ENCODE measurements at places on chromosomes 13 and 19.

DNA sequence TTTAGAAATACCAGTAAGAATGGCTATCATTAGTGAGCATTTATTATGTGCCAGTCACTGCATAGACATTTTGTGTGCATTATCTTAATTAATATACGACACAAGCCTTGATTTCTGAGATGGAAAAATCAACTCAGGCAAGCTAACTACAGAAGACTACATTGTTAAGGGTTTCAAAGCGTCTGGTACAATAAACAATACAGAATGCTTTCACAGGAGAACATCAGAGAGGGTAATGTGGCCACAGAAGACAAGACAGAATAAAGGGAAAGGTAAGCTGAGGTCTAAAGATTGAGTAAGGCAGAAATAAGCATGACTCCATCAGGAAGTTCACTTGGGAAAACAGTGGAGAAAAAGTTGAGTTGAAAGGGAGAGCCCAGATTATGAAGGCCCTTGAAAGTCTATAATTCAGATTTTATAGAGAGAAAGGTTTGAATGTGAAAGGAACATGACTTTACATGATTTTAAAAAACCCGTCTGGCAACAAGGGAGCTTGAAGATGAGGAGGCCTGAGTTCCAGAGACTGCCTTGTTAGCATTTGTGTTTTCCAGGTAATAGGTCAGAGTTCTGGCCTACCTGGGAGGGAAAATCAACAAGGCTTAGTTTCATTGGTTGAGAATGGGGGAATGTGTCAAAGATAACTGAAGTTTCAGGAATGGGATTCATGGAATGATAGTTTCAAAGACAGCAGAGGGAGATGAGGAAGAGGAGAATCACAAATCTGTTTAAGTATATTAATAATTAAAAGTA, 1.8 kb upstream of the MBNL2 start:
- DNase-seq, result no peak

DNA sequence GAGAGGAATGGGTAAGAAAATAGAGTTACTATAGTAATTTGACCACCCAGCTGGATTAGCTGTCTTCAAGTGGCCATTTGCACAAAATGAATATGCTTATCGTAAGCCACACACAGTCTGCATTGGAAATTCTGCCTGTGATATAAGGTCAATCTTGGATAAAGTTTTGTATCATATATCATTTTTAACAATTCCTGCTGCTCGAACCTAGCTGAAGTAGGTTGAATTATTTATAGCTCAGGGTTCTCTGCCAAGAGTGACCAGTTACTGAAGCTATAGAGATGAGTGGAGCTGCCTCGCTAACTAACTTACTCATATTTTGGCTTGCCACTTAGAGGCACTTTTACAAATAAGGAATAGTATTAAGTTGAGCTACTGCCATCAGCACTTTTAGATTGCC, 220.9 kb downstream of the RGCC start:
- DNase-seq, result no peak

- DNase-seq, result no peak
These were observed 16.5 kb downstream of the BCAT2 start for GRCh38 chr19:48794291-48794690.

DNA sequence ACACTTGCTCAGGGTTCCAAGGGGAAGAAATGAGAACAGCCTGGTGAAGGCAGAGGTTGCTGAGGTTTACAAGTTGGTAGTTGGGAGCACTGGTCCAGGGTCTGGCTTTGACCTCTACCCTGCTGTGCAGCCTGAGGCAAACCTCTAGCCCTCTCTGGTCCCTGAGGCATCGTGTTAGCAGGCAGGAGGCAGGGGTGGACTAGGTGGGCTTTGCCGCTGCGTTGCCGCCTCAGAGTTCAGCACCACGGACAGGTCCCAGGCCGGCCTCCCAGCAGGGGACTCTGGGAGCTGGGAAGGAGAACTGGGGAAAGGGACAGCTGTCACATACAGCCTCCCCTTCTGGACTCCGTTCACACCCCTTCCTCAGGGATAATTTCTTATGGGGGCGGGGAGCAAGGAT, 3.1 kb downstream of the NCAN start:
- no peak for DNase-seq

DNA sequence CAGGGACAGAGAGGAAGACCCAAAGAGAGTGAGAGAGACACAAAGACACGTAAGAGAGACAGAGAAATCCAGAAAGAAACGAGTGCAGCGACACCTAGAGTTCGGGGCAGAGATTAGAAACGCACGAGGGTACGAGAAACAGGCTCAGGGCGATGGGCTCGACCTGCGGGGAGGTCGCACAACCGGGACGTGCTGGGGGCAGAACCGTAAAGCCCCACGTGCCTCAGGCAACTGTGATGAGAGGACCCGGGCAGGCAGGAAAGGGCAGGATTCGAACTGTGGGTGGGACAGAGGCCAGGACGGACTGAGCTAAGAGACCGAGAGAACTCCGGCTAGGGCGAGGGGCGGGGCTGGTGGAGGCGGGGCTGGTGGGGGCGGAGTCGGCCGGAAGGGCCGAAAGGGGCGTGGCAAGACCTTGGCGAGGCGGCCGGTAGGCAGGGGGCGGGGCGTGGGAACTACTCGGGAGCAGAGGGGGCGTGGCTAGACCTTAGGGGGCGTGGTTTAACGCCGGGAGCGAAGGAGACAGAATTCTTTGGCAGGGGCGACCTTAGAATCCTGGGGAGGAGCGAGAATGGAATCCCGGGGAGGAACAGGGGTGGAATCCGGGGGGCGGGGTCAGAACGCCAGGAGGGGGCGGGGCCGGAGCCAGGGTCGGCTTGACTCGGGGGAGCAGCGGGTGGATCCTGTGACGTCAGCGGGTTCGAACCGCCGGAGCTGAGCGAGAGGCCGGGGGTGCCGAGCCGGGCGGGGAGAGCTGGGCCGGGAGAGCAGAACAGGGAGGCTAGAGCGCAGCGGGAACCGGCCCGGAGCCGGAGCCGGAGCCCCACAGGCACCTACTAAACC, at the start of gene NECTIN2:
Gene NECTIN2, plus strand, starts transcription at position 686 of the 843 bp plus-strand sequence. CDS start 229 bp downstream, outside the sequence.
- peak; percentile 97 for DNase-seq

DNA sequence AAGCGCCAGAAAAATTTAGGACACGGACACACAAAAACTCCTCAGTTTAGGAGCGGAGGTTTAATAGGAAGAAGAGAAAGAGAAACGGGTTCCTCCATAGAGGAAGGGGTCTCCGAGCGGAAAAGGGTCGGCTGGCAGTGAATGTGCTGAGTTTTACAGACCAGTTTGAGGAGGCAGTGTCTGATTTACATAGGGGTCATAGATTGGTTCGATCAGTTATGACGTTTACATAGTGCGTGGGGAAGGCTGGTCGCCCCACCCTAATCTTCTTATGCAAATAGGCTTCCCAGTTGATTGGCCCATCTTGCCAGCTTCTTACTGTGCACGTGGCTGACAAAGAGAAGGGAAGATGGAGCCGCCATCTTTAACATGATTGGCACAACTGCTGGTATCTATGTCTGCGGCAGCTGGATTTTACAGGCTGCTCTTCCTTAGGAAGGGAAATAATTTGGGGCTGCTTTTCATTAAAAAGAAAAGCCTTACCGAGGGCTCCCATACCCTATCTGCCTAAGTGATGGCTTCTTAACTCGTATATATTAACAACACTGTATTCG, 1.2 kb upstream of the ZNF225 start:
- peak; percentile 2 for DNase-seq

DNA sequence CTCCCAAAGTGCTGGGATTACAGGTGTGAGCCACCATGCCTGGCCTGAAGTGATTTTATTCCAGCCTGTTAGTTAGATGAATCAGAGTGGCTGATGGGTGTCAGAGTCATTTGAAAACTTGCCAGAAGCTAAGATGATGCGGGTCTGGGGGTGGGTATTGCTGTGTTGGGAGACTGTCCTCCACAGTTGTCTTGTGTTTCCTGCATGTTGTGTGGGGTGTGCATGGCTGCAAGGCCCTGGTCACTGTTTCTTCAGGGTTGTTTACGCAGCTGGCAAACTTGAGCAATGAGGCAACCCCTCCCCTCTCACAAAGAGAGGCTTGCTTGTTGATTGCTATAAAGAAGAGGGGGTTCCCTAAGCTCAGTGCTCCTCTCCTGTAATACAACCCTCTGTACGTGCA, 71.8 kb downstream of the TRPM4 start:
- no peak for DNase-seq

DNA sequence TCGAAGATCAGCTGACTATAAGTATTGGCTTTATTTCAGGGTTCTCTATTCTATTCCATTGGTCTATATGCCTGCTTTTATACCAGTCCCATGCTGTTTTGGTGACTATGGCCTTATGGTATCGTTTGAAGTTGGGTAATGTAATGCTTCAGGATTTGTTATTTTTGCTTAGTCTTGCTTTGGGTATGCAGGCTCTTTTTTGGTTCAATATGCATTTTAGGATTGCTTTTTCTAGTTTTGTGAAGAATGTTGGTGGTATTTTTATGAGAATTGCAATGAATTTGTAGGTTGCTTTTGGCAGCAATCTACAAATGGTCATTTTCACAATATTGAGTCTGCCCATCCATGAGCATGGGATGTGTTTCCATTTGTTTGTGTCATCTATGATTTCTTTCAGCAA, 951.9 kb upstream of the SLITRK1 start:
- DNase-seq, result no peak

DNA sequence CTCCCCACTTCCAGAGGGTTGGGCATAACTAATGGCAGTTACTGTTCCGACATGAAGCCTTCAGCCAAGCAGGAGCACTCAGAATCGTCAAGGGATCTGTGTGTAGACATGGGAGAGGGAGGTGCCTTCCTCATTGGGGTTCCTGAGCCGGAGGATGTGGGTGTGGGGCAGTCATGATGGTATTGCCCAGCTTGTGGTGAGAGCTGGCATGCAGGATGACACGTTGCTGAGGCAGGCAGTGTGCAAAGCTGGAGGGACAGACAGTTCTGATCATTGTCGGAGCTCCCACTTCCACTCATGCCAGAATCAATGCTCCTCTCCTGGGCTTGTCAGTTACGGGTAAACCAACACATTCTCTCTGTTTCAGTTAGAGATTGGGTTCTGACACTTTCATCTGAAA, 83.9 kb upstream of the TSC22D1 start:
- DNase-seq, result no peak

- no peak for DNase-seq
These were observed 428.1 kb downstream of the PCDH17 start for GRCh38 chr13:58059624-58060023.

- DNase-seq, result no peak
These were observed 8.7 kb upstream of the TNFSF14 start for GRCh38 chr19:6678690-6679109.

DNA sequence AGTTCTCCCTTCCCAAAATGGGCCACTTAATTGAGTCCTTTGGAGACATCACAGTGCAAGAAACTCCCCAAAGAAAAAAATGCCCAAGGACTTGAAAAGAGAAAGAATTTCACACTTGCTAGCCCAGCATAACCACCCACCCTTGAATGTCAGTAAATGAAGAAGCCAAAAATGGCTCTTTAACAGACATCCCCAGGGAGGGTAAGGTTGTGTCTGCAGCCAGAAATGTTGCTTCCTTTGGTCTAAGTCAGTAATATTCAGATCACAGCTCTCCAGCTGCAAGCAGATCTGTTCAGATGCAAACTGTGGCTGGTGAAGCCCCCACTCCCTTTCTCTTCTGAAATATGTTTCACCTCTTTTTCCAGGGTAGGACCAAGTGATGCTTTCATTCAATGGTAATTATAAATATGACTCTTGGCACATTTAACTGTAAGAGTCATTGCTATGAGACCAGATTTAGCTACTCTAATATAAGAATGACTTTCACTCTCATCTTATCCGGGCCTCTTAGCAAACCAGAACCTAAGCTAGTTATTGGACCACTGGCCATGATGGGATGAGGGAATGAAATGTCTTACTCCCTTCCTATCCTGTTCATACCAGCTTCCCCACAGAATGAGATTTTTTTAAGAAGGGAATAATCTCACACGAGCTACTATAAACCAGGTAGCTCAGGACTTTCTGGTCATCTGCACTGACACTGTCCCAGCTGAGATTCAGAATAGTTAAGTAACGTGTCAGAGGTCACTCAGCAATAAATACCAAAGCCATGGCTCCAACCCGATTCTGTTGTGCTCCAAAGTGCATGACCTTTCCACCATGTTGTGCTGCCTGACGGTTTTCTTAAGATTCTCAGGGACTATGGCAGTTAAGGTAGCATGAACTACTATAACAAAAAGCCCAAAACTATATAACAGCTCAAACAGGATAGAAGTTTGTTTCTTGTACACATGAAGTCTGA, 234.1 kb downstream of the FOXO1 start:
- no peak for DNase-seq

DNA sequence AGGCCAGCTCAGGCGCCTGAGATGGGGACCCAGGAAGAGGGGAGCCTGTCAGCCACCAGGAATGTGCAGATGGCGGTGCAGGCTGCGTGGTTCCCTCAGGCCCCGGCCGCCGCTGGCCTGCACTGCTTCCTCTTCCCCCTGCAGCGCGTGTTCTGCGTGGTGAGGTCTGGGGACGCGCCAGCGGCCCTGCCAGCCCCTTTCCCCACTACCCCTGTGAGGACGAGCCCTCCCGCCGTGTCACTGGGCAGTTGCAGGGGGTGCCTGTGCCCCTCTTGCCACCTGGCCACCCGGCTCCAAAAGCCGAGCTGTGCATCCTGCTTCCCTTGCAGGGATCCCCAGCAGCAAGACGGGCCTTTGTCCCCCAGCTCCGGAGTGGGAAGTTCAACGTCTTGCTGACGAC, 58.4 kb downstream of the SMARCA4 start:
- no peak for DNase-seq

DNA sequence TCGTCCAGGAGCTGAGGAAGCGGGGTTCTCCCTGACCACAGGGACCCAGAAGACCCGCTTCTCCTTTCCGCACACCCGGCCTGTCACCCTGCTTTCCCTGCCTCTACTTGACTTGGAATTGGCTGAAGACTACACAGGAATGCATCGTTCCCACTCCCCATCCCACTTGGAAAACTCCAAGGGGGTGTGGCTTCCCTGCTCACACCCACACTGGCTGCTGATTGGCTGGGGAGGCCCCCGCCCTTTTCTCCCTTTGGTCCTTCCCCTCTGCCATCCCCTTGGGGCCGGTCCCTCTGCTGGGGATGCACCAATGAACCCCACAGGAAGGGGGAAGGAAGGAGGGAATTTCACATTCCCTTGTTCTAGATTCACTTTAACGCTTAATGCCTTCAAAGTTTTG, 18.9 kb downstream of the VASP start:
- DNase-seq, result peak; percentile 25

GRCh38 chr13:23330356-23330755, 103.1 kb downstream of the SACS start:
- DNase-seq, result no peak

GRCh38 chr13:38685431-38685830, 1.4 kb upstream of the FREM2 start:
- no peak for DNase-seq

DNA sequence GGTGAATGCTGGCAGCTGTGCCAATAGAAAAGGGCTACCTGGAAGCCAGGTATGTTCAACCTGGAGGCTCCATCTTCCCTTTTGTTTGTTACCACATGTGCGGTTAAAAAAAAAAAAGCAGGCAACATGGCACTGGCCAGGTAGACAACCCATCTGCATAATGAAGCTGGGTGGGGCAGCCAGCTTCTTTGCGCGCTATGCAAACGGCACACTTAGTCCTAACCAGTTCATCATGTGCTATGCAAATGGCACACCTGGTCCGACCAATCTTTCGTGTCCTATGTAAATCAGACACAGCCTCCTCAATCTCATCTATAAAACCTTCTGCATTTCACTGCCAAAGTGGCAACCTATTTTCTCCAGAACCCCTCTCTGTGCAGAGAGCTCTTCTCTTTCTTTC, 11.3 kb upstream of the IGSF23 start:
- peak; percentile 87 for DNase-seq

- DNase-seq, result no peak
These were observed 24.8 kb upstream of the ZNF527 start for GRCh38 chr19:37346091-37346490.

- DNase-seq, result peak; percentile 31
These were observed at the start of gene NOVA2 for GRCh38 chr19:45973553-45974338. TSS of gene NOVA2 (minus strand) at chr19:45973865. CDS start at chr19:45973351, 514 bp downstream.

GRCh38 chr13:109243311-109243951, 543.0 kb downstream of the IRS2 start:
- DNase-seq, result no peak

All from NCI-H510A treated with DMSO at 0.1 percent for 48 hours (cell line).